ENCODE measurements at places on chromosomes 7 and 10. TPM values are rescaled to one million over a fixed set of nuclear protein-coding genes. Genes with fewer than 3 reads are reported as not detected.

Gene PTPRN2
- total RNA-seq, result 84.9 TPM

Gene ADARB2
- 9.0 TPM for total RNA-seq

Gene FGF8
- total RNA-seq, result 0.69 TPM

Gene ZNF789
- 26.5 TPM for total RNA-seq

Gene CNNM1
- total RNA-seq, result 6.5 TPM

Gene ASB15
- not detected for total RNA-seq
